ENCODE measurements at places on chromosomes 13 and 19.
A peak's percentile ranks its signal among the peaks of the same experiment; 100 is the strongest.

DNA sequence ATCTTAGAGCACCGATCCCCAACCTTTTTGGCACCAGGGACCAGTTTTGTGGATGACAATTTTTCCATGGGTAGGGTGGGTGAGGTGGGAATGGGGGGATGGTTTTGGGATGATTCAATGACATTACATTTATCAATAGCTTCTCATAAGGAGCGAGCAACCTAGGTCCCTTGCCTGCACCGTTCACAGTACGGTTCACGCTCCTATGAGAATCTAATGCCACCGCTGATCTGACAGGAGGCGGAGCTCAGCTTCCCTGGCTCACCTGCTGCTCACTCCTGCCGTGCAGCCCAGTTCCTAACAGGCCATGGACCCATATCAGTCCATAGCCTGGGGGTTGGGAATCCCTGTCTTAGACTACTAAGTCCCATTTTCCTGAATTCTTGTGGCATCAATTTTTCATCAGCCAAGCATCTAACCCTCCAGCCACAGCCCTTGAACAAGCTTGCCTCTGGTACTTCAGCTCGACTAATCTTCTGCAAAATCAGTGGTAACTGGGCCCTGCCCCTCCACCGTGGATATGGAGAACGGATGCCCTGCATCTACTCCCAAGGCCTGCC, 37.0 kb upstream of the MAP3K10 start:
- DNase-seq, result no peak

- no peak for DNase-seq
Measured at GRCh38 chr13:51249770-51250741, 27.9 kb downstream of the FAM124A start.

GRCh38 chr19:42273407-42274064, 4.5 kb downstream of the CIC start:
- no peak for DNase-seq

DNA sequence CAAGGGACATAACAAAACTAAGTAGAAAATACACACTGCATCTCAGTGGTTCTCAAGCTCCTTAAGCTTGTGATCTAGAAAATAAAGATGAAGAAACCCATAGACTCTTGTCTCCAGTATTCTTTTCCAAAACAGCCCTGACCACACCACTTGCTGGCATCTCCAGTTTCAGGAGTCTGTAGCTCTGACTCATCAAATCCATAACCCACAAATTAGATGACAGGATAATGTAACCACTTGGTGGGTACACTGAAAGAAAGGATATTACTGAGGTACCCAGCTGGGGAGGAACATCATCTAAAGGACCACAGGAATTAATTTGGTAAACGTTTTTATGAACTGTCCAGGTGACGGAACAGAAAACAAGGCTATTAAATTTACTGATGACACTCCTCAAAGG, 214.7 kb downstream of the VWA8 start:
- no peak for DNase-seq

- DNase-seq, result no peak
Measured at GRCh38 chr19:17830567-17831418, 9.5 kb upstream of the INSL3 start.

GRCh38 chr13:75305059-75305458, 176.9 kb downstream of the TBC1D4 start:
- DNase-seq, result no peak

GRCh38 chr13:33515146-33515545, 229.6 kb upstream of the STARD13 start:
- no peak for DNase-seq

- no peak for DNase-seq
Measured at GRCh38 chr13:86737334-86737932, 933.7 kb upstream of the SLITRK5 start.

- no peak for DNase-seq
Measured at GRCh38 chr19:45598267-45599001, 3.6 kb downstream of the GPR4 start.

DNA sequence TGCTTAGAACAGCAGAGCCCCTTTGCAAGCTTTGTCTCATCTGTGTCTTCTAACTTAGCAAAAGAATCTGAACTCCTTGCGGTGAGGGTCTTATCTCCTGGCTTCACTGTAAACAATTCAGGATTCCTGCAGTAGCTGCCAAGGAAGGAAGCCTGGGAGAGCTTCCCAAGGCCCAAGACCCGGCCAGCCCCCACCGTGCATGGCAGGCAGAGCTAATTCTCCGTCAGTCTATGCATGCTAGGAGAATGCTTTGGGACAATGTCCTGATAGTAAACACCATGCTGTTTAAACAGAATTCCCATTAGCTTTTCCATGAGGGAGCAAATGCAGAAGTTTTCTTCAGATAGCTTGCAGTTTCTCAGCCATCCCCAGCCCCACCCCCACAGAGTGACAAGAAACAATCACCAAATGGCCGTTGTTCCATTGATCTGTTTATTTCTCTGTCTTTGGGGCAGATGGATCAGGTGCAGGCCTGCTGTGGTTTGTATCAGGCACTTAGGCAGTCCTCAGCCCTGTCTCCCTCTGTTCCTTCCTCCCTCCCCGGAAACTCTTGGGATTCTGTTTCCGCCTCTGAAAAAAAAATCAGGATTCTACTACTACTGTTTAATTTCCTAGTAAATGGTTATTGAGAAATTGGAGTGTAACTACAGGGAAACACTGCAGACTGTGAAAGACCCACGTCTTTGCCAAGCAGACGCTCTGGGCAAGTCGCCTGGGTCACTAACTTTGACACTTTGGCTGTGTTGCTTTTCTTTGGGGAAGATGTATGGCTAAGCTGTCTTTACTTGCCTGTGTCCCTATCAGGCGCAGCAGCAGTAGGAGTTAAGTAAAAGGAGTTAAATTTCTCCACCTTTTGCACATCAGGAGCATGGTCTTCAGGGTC, 40.7 kb upstream of the SPATA13 start:
- DNase-seq, result no peak

- DNase-seq, result no peak
Measured at GRCh38 chr13:61406275-61406674, 9.4 kb downstream of the PCDH20 start.

GRCh38 chr13:113539176-113539575, 45.4 kb upstream of the TFDP1 start:
- no peak for DNase-seq

GRCh38 chr13:41382431-41382830, 71.4 kb downstream of the NAA16 start:
- no peak for DNase-seq

- DNase-seq, result no peak
Measured at GRCh38 chr13:111410232-111411021, 90.0 kb downstream of the TEX29 start.

GRCh38 chr19:15252398-15253018, 20.3 kb upstream of the EPHX3 start:
- DNase-seq, result no peak

- no peak for DNase-seq
Measured at GRCh38 chr13:27960362-27961226, 8.5 kb downstream of the CDX2 start.

- peak; percentile 76 for DNase-seq
Measured at GRCh38 chr19:12092065-12092867, 27.7 kb downstream of the ZNF844 start.

- no peak for DNase-seq
Measured at GRCh38 chr13:111531505-111531904, 211.1 kb downstream of the TEX29 start.

DNA sequence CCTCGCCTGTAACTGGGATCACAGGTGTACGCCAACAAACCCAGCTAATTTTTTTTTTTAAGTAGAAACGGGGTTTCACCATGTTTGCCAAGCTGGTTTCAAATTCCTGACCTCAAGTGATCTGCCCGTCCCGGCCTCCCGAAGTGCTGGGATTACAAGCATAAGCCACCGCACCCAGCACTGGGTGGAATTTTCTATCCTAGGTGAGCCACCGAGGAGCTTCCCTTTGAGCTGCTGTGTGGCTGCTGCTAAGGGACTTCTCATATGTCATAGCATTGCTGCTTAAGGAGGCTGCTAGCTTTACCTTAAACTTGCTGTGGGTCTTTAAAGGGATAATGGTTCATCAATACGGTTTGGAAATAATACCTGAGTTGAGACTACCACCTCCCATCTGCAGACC, 2.9 kb upstream of the AMER2 start:
- DNase-seq, result no peak

GRCh38 chr19:5216141-5216847, 124.3 kb downstream of the PTPRS start:
- DNase-seq, result no peak

GRCh38 chr13:84574851-84575250, 692.6 kb upstream of the SLITRK1 start:
- DNase-seq, result no peak

GRCh38 chr19:43148233-43148632, 38.1 kb downstream of the PSG5 start:
- no peak for DNase-seq

- DNase-seq, result no peak
Measured at GRCh38 chr13:66071608-66072007, 1158.5 kb downstream of the PCDH9 start.

- DNase-seq, result no peak
Measured at GRCh38 chr19:6276447-6276846, 3.3 kb downstream of the MLLT1 start.

- no peak for DNase-seq
Measured at GRCh38 chr19:55398200-55398925, 9.2 kb downstream of the UBE2S start.

- no peak for DNase-seq
Measured at GRCh38 chr13:97058391-97058790, 64.1 kb upstream of the OXGR1 start.

- DNase-seq, result no peak
Measured at GRCh38 chr13:101217086-101217485, 199.2 kb downstream of the NALCN start.

All from left renal cortex interstitium (tissue), 4 donors.